ENCODE measurements at places on chromosomes 6 and 20. TPM values are rescaled to one million over a fixed set of nuclear protein-coding genes. Genes with fewer than 3 reads are reported as not detected.

The OLIG3 gene
- not detected for total RNA-seq

The ME1 gene
- 11.0 TPM for total RNA-seq

The UFL1 gene
- total RNA-seq: 22.7 TPM

The GPR6 gene
- not detected for total RNA-seq

The FAM184A gene
- total RNA-seq: 0.08 TPM

The KCNQ5 gene
- 0.82 TPM for total RNA-seq

The FNDC11 gene
- 0.30 TPM for total RNA-seq

The GSTA5 gene
- total RNA-seq: not detected

The TRDN gene
- not detected for total RNA-seq

Data from smooth muscle cell of the coronary artery (primary cell).